Stimulated activated CD8-positive, alpha-beta memory T cell treated with anti-CD3 and anti-CD28 coated beads, Interleukin-12 subunit alpha, Interleukin-12 subunit beta, amount 100 ng/mL, for 4 hours (primary cell): ENCODE measurements at places on chromosomes 4 and X.

- no peak for DNase-seq
These were observed 53.0 kb upstream of the SORCS2 start for GRCh38 chr4:7139167-7139982.

DNA sequence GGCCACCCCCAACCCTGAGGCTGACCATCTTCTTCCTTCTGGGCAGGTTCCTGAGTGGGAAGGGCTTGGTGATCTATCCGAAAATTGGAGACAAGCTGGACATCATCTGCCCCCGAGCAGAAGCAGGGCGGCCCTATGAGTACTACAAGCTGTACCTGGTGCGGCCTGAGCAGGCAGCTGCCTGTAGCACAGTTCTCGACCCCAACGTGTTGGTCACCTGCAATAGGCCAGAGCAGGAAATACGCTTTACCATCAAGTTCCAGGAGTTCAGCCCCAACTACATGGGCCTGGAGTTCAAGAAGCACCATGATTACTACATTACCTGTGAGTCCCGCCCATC lies 9.7 kb downstream of the EFNB1 start:
- DNase-seq: no peak

DNA sequence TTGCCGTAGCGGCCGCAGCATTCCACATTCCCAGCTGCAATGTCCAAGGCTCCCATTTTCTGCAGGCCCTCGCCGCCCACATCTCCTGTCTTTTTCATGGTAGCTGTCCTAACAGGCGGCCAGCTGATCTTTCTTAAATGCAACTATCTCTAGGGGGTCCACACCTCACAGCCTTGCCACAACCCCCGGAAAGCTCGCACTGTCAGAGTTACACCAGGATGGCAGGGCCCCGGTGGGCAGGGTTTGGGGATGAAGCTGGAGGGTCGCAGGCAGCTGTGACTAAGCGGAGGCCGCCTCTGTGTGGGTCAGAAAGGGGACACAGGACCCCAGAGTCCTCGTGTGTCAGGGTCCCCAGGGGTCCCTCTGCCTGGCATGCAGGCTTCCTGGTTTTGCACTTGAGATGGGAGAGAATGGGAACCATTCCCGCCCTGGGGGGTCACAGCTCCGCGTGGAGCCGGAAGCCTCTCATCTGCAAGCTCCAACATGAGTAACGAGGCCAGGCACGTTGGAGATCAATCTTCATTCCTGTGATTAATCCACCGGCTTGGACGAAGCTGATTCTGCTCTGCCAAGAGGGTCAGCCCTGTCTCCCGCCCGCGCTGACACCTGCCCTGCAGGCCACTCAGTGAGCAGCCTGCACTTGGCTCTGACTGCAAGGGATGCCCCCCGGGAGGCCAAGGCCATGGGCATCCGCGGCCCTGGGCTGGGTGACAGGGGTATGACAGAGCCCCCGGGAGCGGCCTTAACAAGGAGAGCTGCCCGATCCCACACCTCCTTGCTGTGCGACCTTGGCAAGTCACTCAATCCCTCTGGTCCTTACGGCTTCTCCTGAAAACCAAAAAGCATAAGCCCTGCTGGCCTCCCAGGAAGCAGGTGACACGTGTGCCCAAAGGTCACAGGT lies 97.9 kb downstream of the ADRA2C start:
- no peak for DNase-seq

DNA sequence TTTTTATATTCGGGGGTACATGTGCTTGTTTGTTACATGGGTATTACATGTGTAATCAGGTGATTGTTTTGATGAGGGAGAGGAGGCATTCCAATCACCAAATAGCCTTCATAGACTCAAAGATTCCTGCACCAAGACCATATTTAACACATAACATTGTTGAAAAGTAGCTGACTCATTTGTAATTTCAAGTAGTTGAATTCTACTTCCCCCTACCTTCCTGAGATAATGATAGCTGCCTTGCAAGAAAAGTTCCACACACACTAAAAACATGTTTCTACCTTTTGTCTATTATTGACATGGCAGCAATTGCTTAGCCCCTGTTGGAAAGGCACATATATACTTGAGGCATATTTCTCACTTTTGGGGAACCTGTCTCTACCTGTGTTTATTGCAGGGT lies 16.1 kb downstream of the PGAM4 start:
- DNase-seq: no peak

DNA sequence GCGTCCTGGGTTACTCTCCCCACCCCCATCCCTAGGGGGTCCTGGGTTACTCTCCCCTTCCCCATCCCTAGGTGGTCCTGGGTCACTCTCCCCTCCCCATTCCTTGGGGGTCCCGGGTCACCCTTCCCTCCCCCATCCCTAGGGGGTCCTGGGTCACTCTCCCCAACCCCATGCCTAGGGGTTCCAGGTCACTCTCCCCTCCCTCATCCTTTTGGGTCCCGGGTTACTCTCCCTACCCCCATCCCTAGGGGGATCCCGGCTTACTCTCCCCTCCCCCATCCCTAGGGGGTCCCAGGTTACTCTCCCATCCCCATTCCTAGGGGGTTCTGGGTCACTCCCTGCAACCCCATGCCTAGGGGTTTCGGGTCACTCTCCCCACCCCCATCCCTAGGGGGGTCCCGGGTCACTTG lies 1.5 kb downstream of the ASMTL start:
- no peak for DNase-seq

DNA sequence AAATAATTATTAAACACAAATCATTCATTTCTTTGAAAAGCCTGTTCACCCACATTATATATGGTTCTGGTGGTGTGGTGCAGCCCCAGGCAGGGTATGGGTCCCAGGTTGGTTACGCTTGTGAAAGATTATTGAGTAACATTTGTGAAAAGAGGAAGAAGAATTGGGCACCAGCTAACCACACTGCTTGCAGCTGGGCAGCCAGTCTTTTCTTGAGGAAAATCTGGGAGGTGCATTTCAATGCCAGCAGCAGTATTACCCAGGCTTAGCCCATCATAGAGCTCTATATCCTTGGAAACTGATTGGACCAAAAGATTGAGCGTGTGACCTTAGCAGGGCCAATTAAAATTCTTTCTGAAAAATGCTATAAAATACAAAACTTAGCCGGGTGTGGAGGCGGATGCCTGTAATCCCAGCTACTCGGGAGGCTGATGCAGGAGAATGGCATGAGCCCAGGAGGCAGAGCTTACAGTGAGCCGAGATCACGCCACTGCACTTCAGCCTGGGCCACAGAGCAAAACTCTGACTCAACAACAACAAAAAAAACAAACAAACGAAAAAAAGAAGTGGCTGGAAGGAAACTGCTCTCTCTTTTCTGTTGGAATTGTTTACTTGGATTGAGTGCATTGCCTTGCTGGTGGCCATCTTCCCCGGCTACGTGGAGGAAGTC lies 9.7 kb upstream of the PLAC8 start:
- DNase-seq: no peak

DNA sequence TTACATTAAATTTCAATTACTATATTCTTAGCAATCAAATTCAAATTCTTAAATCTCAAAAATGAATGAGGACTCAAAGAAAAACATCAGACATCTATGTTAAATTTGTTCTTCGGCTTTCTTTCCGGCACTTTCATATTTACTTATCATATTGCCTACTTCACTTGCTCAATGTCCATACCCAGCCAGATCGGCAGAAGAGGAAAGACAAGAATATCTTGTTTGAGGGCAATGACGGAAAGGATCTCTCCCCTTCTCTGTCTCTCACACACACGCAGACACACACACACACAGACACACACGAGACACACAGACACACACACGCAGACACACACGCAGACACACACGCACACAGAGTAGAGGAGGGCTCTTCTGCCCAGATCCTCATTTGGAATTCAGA lies 13.2 kb upstream of the IRF2 start:
- DNase-seq: no peak

GRCh38 chrX:12741416-12741815 lies 49.8 kb upstream of the PRPS2 start:
- DNase-seq: no peak

GRCh38 chr4:112312610-112313239 lies 15.6 kb downstream of the ALPK1 start:
- DNase-seq: no peak

- peak; percentile 6 for DNase-seq
These were observed 95.1 kb downstream of the USP9X start for GRCh38 chrX:41180194-41180908.

GRCh38 chr4:112119353-112119783 lies 25.9 kb upstream of the FAM241A start:
- no peak for DNase-seq

DNA sequence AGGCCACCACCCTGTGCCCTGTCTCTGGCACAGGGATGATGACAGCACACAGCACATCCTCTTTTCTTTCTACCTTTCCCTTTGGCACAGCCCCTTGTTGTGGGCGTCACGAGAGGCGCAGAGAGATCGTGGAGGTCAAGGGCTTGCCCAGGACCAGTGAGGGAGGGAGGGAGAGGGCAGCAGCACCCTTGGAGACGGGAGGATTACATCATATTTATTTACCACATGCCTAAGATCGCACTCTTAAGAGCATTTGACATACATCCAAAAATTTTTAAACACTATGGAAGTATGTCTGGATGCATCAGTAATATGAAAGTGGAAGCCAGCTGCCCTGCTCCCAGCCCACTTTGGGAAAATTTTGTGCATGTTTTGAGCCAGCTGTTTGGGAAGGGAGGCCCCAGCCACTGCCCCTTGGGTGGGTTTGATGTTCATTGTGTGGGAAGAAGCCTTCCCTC lies 12.7 kb downstream of the WFS1 start:
- no peak for DNase-seq

- no peak for DNase-seq
These were observed 8.1 kb upstream of the GPR119 start for GRCh38 chrX:130393451-130394074.

DNA sequence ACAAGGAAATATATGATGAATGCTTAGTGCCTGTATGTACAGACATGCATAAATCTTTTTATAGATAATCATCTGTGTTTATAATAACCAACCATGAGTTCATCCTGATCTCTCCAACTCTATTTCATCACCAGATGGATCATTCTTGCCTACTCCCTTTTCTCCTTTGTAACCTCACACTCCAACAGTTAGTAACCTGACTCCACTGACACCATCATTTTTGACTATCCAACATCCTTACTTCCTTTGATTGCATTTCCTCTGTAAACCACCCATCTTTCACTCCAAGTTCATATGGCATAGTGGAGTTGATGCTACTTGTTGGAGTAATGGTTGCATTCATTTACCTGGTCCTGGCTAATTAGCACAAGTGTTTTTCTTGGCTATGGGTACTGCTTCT lies 170.6 kb downstream of the ZNF330 start:
- DNase-seq: no peak

- no peak for DNase-seq
These were observed 831.5 kb downstream of the STIM2 start for GRCh38 chr4:27692158-27692557.

GRCh38 chr4:115537387-115537786 lies 424.0 kb upstream of the NDST4 start:
- no peak for DNase-seq

DNA sequence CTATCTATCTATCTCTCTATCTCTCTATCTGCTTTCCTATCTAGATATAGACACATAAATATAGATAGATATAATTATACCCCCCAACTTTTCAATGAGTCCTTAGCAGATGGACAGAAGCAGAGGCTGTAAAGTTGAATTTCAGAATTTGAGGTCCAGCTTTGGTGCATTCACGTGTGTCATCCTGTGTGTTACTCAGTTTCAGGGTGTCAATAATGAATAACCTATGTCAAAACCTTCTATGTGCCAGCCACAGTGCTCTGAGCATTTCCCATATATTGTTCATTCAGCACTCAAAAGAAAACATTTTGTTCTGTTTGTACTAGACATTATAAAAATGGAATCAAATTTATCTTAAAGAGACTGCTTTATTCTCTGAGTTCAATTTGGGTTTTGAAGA lies 310.0 kb downstream of the ARHGAP24 start:
- no peak for DNase-seq

DNA sequence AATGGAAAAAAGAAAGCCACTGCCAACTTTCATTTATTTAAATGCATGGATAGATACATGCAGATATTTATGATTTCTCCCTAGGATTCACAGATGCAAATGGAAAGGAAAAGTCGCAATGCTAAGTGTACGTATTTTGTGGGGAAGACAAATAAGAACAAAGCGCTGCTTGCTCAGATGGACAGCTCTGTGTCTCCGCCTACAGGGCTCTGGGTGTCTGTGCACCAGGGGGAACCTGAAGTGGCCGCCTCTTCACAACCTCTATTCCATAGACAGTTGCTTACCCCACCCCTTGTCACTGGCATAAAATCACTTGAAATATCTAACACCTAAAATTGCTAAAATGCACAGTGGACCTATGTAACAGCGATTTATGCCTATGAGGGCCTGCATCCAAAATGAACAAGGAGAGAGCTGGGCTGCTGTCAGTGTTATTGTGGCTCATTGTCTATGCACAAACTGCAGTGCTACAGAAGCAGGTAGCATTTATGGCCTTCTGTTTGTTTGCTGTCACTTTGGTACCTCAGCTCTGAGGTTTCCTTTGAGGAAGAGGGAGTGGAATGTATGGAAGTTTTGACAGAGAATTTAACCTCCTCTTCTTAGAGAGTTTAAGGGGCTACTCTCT lies 58.6 kb upstream of the PAGE1 start:
- DNase-seq: no peak

DNA sequence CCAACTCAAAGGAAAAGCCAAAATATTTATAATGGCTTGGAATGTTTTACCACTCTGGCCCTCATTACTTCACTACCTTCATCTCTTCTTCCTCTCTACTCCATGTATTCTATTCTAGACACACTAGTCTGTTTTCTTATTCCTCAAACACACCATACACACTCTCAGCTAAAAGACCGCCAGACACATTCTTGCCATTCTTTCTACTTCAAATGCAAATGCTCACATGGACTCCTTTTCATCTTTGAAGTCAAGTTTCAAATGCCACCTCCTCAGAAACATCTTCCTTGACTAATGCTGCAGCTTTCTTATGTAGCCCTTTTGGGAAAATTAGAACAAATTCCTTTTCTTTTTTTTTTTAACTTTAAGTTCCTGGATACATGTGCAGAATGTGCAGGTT lies 412.9 kb upstream of the FMR1 start:
- no peak for DNase-seq

DNA sequence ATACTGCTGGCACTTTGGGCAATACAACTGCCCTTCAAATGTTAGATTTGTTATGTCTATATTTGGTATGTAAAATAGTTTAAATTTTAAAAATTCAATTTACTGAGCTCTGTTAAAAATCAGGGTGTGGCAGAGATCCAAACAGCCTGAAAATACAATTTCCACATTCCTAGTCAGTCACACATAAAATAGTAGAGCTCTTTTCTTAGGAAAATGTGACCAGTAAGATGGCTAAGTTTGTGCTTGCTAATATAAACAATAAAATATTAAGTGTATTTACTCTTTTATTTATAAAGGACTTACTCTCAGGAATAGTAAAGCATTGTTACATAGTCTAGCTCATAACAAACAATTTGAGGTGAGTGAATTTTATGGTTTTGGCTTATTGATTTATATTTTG lies 200.2 kb downstream of the DKK2 start:
- DNase-seq: no peak
